DMS 273 treated with DMSO at 0.1 percent for 48 hours (cell line): ENCODE measurements at places on chromosomes 2 and 18.
A peak's percentile ranks its signal among the peaks of the same experiment; 100 is the strongest.

- no peak for DNase-seq
Measured at GRCh38 chr2:160534996-160535395, 41.4 kb upstream of the RBMS1 start.

- DNase-seq, result no peak
Measured at GRCh38 chr18:54316071-54316820, 41.4 kb downstream of the STARD6 start.

- DNase-seq, result no peak
Measured at GRCh38 chr2:216029416-216030129, 16.2 kb upstream of the MREG start.

- DNase-seq, result no peak
Measured at GRCh38 chr2:207791579-207792243, 22.0 kb upstream of the FZD5 start.

DNA sequence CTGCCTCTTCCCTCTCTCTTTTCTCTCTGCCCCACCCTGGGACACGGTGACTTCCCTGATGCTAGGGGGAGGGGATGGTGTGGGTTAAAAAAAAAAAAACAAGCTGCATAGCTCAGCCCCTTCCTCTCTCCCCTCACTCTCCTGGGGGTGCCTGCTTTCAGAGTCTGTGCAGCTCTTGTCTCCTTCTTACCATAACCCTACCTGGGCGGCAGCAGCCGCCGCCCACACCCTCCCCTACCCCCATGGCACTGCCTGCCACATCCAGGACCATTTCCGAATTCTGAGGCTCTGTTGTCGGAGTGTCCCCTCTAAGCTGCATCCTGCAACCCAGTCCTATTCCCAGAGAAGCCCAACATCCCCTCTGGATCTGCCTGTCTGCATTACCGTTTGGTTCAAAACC, 16.0 kb downstream of the TTC32 start:
- DNase-seq, result no peak

DNA sequence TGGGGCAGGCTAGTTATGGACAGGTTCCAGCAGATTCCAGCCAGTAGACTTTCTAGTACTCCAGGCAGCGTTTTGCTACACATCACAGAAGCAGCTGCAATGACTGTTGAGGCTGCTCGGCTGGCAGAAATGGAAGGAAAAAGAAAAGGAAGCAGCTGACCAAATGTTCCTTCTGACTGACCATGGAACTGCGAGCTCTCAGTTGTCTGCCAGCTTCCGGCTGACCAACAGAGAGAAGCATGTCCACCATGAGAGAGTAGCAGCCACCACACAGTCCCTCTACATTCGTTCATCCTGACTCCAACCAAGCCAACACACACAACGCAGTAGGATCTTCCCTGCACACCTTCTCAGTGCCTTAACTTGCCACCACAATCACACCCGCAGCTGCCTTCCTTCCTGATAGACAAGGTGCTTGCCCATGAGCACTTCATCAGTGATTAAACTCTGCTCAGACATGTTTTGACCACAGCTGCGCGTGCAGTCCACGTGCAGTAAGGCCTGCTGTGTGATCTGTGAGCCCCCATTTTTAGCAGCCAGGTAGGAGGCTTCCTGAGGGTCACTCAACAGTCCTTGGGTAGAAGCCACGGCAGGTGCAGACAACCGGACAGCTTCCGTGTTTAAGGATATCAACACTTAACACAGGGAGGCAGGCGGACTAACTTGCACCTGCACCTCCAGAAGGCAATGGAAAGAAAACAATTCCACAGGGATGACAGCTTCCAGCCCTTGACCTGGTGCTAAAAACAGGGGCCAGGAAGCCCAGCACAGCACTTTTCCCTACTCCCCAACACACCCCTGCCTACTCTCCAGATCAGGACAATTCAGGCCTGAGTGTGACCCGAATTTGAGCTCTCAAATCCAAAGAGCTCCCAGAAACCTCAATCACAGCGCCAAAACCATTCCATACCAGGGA, 996 bp downstream of the TGFBRAP1 start:
- no peak for DNase-seq

DNA sequence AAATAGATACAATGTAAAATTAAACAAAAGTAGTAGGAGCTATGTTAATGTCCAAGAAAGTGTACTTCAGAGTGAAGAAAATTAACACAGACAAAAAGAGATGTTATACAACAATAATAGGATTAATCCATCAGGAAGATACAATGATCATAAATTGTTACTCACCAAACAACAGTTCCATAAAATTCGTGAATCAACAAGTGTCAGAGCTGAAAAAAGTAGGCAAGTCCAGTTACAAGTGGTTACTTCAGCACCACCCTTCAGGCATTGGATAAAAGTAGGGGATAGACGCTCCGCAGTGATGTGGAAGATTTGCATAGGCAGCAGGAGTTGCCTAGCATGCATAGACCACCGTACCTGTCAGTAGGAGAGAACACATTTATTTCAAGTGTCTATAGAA, 77.8 kb downstream of the ATP9B start:
- DNase-seq, result no peak

GRCh38 chr2:46663614-46664013, 184.2 kb downstream of the TMEM247 start:
- DNase-seq, result no peak

- no peak for DNase-seq
Measured at GRCh38 chr18:70461323-70462077, 172.7 kb downstream of the SOCS6 start.

- DNase-seq, result no peak
Measured at GRCh38 chr2:191612496-191612895, 65.4 kb upstream of the NABP1 start.

DNA sequence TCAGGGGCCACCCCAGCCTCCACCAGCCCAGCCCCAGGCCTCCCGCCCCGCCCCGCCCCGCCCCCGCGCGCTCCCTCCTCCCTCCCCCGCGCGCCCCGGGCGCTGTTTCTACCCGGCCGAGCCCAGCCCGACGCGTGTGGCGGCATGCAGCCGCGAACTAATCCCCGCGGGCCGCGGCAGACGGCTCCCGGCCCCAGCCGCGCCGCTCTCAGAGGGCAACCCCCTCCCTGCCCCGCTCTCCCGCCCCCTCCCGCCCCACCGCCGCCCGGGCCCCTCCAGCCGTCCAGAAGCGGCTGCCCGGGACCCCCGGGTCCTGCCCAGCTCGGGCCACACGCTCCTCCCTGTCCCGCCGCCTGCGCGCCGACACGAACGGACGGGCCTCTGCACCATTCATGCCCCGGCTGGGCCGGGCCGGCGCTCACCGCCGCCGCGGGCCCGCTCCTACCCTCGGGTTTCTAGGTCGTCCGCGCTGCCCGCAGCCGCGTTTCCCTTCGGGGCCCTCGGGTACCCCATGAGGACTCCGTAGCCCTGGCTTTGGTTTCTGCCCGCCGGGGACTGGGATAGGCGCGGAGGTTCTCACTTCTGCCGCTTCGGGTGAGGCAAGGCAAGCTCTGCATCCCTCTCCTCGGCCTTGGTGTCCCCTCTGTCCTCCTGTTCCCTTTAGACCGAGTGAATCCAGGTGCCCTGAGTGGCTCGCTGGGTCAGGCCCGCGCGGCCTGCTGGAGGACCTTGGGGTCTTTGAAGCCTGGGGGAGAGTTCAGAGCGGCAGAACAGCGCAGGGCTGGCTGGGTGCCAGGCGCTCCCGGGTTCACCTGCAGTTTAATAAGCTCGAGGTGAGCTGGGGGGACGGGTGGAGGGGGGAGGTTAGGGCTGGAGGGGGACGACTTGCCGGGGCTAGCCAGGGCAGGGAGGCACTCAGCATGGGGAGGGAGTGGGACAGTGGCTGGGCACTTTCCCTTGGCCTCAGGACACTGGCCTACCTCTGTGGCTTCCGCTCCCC, 3.1 kb downstream of the WNT10A start:
- no peak for DNase-seq

- no peak for DNase-seq
Measured at GRCh38 chr2:226873051-226873620, 37.3 kb downstream of the RHBDD1 start.

DNA sequence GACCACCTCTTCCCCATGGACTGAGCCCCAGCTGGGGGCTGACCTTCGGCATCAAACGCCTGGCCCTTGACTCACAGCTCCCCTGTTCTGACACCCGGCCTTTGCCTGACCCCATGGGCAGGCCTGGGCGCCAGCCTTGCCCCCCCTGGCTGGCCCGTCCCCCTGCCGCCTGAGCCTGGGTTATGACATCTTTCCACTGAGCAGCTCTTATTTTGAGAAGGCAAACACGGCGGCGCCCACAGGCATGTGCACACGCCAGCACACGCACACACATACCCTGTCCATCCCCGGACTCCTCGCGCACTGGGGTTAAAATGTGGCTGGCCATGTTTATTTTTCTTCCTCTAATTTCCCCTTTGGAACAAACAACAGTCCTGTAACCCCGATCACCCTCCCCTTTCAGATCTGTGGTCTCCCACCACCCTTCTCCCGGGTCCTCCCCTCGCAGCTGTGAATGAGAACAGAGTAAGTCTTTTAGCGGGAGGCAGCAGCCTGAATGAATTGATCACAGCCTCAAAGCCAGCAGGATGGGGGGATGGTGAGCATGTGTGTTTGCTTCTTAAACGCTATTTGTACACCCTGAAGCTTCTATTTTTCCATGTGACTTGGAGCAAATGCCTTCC, 11.8 kb upstream of the ATOH8 start:
- peak; percentile 67 for DNase-seq

- no peak for DNase-seq
Measured at GRCh38 chr2:172345956-172346555, 81.3 kb upstream of the ITGA6 start.

DNA sequence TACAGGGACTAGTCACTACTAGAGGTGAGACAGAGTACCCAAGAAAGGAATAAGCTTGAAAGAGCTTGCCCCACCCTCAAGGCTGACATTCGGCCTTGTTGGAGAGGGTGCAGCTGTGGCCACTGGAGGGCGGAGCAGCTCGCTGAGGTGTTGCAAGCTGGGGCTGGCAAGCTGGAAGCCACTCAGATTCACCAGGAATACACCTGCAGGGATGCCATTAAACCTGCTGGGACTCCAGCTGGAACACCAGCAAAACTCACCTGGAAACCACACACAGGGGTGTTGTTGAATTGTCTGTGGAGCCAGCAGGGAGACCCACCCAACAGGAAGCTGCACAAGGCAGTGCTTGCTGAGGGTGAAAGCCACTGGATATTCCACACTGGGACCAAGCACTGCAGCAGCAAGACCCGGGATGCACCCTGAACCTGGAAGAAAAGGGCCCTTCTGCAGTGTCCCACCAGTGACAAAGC, 26.1 kb downstream of the KCTD18 start:
- no peak for DNase-seq

DNA sequence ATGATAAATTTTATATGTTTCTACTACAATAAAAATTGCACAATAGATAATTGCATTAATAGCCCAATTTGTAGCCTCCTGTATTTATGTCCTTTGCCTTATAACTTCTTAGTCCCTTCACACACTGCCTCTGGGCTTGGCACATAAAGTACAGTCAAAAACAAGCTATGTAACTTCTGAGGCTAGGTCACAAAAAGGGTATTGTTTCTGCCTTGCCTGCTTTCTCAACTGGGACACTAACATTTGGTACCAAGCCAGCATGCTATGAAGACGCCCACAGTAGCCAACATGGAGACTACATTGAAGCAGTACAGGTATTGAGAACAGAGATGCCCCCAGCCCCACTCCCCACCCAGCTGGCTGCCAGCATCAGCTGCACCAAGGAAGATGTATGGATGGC, 5.4 kb upstream of the SLC3A1 start:
- no peak for DNase-seq

GRCh38 chr18:25137197-25137472, 214.8 kb downstream of the ZNF521 start:
- DNase-seq, result no peak

GRCh38 chr2:111117598-111118480, 2.9 kb upstream of the BCL2L11 start:
- DNase-seq, result no peak

DNA sequence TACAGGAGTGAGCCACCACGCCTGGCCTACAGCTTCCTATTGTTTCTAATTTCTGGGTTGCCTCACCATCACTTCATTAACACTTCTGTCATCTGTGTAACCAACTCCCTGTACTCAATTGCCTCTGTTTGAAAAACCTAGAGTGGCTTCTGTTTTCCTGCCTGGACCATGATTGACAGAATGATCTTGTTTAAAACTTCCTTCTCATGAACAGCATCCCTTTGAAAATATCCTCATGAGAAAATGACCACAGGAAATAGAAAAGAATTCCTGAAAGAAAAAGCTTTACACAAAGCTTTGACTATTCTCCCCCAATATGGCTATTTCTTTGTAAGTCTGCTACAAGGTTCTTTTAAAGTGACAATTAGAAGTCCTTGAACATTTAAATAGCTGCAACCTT, 672.3 kb downstream of the ARHGAP15 start:
- no peak for DNase-seq

- DNase-seq, result no peak
Measured at GRCh38 chr2:217919204-217919603, 83.6 kb downstream of the TNS1 start.

- no peak for DNase-seq
Measured at GRCh38 chr2:202079310-202079709, 6.3 kb downstream of the KIAA2012 start.

- no peak for DNase-seq
Measured at GRCh38 chr2:62321380-62322289, 125.7 kb downstream of the B3GNT2 start.

GRCh38 chr18:59712311-59712710, 15.1 kb upstream of the CCBE1 start:
- no peak for DNase-seq
